ENCODE measurements at places on chromosomes 5 and 9. TPM values are rescaled to one million over a fixed set of nuclear protein-coding genes. Genes with fewer than 3 reads are reported as not detected.

Gene GRPEL2
- 36.7 TPM for total RNA-seq

Gene N4BP3
- total RNA-seq = 1.1 TPM

Gene ZFP62
- 24.1 TPM for total RNA-seq

Gene BSPRY
- not detected for total RNA-seq

Data from uterine smooth muscle cell (primary cell).